ENCODE measurements at places on chromosomes 2 and 18.

- no peak for DNase-seq
These were observed 65.8 kb downstream of the ALPK2 start for GRCh38 chr18:58562999-58563667.

- no peak for DNase-seq
These were observed 318.0 kb downstream of the ALK start for GRCh38 chr2:29603341-29603740.

DNA sequence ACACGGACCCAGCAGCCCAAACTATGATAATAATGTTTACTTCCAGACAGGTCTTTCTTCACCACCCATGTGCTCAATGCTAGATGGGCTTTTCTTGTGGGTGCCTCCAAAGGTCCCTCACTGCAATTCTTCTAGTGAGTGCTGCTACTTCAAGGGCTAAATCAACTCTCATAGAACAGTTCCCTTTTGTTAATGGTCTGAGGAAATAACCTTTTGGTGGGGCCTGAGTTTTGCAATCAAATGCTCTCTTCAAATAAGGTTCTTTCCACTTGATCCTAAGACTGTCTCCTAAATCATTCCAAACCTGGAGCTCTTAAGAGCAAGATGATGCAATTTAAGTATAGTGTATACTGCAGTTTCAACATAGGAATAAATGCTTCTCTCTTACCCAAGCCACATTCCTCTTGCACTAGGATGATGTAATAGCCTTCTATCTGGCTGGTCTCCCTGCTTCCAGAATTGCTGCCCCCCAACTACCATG, 6.0 kb downstream of the NEMP2 start:
- peak; percentile 81 for DNase-seq

GRCh38 chr2:78780864-78781583, 244.5 kb upstream of the REG3G start:
- DNase-seq = no peak

DNA sequence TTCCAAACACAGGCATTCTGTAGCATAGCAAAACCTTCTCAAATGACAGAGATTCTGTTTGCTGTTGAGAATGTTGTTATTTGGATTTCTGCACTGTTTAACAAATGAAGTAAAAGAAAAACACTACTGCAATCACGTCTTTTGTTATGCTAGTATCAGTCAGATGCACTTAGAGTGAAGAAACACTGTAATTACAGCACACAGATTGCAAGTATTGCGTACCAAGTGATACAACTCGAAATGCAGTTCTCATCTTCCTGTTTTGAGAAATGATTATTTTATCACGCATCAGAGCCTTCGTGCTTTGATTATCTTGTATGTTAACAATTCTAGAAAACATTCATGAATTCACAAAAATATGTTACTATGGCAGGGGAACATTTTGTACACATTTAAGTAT, 41.8 kb upstream of the KLF11 start:
- DNase-seq = no peak
